Activated CD4-positive, alpha-beta memory T cell treated with anti-CD3 and anti-CD28 coated beads for 36 hours (primary cell): ENCODE measurements at places on chromosomes 11 and 22. TPM values are rescaled to one million over a fixed set of nuclear protein-coding genes. Genes with fewer than 3 reads are reported as not detected.

Gene OR5M3
- total RNA-seq, result not detected

Gene MIAT
- 52.3 TPM for total RNA-seq

Gene TRIM29
- not detected for total RNA-seq

Gene TUBGCP6
- 41.4 TPM for total RNA-seq

GRCh38 chr11:116177521-116178210, 595.1 kb downstream of the BUD13 start:
- DNase-seq, result no peak

- DNase-seq, result peak; percentile 68
Observed at GRCh38 chr22:17705951-17706900, 67.7 kb downstream of the BCL2L13 start.

DNA sequence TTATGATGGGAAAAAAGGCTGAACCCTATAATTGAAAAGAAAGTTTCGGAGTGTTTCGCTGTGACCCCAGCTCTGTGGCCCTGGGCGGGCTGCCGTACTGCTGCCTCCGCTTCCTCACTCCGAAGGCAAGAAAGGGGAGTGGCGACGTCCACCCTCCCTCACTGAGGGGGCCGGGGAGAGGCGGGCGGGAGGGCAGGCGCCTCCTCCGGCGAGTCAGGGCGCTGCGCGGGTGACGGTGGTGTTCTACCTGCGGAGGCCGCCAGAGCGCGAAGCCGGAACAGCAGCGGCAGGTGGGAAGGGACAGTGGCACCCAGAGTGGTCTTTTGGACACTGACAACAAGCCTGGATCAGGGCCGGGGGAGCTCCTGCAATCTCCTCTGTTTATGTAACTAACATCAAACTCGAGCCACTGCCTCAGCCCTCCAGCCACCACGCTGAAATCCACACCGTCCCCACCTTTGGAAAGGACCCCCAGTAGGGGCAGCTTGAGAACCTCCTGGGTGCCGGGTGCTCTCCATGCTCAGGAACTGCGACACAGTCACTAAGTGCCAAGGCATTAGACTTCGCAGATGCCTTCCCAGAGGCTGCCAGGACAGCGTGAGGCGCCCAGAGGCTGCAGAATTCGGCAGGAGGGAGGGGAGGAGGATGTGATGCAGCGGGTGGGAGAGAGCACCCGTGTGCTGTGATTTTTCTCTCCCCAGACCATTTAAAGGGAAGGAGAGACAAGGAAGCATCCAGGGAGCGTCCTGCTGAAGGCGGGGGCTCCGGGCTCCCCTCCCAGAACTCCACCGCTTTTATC, 25.5 kb downstream of the BID start:
- no peak for DNase-seq

Gene MMP13
- not detected for total RNA-seq

GRCh38 chr22:45475063-45475747, 27.5 kb upstream of the FBLN1 start:
- DNase-seq, result no peak

- DNase-seq, result no peak
Observed at GRCh38 chr11:18304745-18305144, 17.2 kb downstream of the HPS5 start.

- DNase-seq, result no peak
Observed at GRCh38 chr22:36465232-36466021, 16.0 kb downstream of the TXN2 start.

DNA sequence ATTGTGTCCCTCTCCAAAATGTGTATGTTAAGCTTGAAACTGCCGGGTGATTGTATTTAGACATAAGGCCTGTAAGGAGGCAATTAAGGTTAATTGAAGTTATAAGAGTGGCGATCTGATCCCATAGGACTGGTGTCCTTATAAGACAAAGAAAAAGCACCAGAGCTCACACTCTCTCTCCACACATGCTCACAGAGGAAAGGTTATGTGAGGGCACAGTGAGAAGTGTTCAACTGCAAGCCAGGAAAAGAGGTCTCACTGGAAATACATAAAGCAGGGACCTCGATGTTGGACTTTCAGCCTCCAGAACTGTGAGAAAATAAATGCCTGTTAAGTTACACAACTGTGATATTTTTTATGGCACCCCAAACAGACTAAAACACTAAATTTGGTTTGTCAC, 1233.8 kb upstream of the CNTN5 start:
- DNase-seq, result no peak

- DNase-seq, result no peak
Observed at GRCh38 chr22:43796567-43796966, 15.5 kb downstream of the EFCAB6 start.

Gene TMEM121B
- total RNA-seq, result 0.10 TPM

- DNase-seq, result no peak
Observed at GRCh38 chr22:24727218-24727851, 47.2 kb downstream of the PIWIL3 start.

Gene NNMT
- not detected for total RNA-seq

- DNase-seq, result no peak
Observed at GRCh38 chr22:49090853-49091135, 736.9 kb downstream of the BRD1 start.

Gene POU2AF1
- total RNA-seq, result 28.3 TPM

Gene GRAMD1B
- 36.8 TPM for total RNA-seq

GRCh38 chr11:129365816-129366215, 9.8 kb upstream of the BARX2 start:
- no peak for DNase-seq

GRCh38 chr11:63613517-63614135, 607 bp downstream of the PLAAT3 start:
- DNase-seq, result peak; percentile 58

GRCh38 chr22:38230108-38230825, 28.5 kb downstream of the MAFF start:
- DNase-seq, result peak; percentile 66

DNA sequence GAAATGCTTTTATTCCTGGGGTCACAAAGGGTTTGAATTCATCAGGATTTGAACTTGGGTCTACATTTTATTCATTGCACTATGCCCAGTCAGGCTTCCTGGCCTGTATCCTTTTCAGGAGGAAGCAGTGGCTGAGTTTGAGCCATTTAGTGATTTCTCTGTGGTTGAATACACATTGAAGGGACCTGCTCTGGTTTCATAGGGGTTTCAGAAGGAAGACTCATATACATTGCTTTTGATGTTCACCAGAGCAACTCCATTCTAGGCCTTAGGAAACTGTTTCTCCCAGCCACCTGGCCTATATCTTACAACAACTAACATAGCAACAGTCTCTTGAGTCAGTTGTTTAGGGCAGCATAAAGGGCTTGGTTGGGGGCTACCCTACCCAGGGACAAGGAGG, 165.7 kb downstream of the INSC start:
- no peak for DNase-seq

Gene TNNI2
- total RNA-seq, result not detected

Gene OR51E2
- total RNA-seq, result not detected

DNA sequence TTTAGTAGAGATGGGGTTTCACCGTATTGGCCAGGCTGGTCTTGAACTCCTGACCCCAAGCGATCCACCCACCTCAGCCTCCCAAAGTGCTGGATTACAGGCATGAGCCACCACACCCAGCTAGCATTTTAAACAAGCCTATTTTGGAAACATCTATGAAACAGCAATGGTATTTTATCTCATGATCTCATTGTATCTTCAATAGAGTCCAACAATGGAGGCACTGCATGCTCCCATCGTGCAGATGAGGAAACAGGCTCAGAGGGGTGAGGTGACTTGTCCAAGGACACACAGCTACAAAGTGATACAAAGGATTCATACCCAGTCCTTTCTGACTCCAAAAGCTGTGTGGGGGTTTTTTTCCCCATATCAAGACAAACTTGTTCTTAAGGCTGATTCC, 39.0 kb upstream of the RTL6 start:
- no peak for DNase-seq

Gene ARFIP2
- 37.8 TPM for total RNA-seq

Gene CHRM4
- not detected for total RNA-seq

Gene P2RY6
- not detected for total RNA-seq

GRCh38 chr11:62705413-62705812, 1.8 kb downstream of the BSCL2 start:
- DNase-seq, result no peak

DNA sequence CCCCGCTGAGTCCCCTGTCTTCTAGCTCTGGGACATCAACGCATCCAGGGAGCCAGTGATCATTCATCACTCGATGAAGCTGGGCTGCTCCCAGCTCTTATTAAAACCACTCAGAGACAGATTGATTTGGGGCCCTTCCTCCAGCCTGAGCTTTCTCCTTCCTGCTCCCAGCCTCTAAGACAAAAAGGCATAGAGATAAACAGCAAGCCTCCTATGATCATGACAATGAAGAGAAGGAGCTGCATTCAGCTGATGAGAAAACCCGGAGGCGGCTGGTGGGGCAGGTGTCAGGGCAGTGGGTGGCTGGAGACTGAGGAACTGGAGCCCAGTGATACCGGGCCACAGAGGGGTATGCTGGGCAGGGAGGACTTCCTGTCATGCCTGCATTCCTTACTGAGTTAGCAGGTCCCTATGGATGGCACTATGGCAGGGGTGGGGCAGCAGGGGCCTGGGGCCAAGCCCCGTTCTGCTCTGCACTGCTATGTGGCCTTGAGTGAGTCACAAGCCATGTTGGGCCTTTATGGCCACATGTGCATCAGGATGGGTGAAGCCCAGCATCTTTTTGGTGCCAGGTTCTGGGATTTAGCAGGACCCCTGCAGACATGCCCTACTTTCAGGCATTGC, 20.2 kb downstream of the PVALB start:
- no peak for DNase-seq

DNA sequence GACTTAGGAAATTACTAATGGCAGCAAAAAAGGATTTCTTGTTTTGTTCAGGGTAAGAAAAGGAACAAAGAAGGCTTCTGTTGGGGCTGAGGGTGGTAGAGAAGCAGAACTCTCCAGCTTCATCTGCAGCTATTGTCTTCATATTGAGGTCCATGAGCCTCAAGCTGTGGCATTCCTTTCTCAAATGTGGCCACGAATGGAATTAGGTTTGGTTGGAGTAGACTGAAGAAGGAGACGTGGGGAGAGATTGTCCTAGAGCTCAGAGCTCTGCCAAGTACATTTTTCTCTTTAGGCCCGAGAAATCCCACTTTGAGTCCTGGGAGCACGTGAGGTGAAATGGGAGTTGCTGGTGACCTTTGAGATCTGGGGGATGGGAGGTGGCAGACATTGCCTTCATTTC, 25.8 kb upstream of the MYOD1 start:
- DNase-seq, result no peak

DNA sequence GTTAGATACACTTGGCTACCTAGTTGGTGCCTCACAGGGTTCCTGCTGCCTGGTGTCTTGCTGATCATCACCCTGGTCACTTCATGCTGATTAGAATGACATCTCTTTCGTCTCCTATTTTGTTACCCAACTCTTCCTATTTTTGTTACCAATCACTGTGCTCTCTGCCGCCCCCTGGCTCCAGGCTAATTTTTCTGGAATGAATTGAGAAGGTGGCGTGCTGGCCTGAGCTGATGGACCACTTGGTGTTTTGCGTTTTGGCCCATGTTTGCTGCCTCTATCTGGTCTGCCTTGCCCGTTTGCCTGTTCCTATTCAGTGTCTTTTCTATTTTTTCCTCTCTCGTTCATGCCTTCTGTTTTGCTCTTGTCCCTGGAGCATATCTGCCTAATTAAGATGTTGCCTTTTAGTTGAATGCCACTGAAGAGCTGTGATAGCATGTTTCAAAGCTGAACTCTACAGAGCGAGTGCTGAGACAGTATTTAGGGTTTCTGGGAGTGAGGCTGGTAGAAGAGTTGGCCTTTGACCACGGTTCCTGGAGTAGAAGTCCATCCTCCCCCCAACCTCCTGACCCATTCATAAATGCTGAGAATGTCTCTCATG, 5.9 kb upstream of the ATF4 start:
- DNase-seq, result peak; percentile 67

DNA sequence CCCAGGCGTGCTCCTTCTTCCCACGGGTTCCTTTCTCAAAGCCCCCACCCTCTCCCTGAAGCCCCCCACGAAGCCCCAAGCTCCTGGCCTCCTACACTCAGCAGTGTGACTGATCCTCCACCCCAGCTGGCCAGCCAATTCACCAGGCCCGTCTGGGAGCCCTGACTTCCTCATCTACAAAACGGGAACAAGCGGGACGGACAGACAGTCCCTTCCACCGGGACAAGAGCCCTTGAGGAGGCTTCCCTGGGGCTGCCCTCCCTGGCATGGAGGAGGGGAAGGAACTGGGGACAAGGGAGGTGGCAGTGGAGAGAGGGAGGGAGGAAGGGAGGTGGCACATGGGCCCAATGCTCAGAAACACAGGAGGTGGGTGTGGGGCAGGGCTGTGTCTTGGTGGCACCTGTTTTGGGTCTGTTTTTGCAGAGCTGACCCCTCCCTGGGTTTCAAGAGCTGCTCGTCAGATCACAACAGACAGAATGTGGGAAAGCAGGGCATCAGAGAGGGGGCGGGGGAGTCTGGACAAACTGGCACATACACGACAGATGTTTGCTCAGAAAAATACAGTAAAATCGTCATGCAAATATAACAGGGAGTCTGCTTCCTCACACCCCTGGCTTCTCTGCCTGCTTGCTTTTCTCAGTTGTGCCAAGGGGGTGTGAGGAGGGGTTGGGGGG, 56.8 kb downstream of the ELFN2 start:
- DNase-seq, result no peak

Gene INSC
- 0.36 TPM for total RNA-seq

- peak; percentile 68 for DNase-seq
Observed at GRCh38 chr22:33302049-33302545, 243.9 kb upstream of the SYN3 start.

GRCh38 chr11:74035264-74035663, 26.4 kb upstream of the UCP3 start:
- no peak for DNase-seq

GRCh38 chr11:62295504-62295903, 3.4 kb downstream of the SCGB1D4 start:
- peak; percentile 51 for DNase-seq

Gene SHISAL1
- not detected for total RNA-seq

Gene C11orf87
- total RNA-seq, result not detected

DNA sequence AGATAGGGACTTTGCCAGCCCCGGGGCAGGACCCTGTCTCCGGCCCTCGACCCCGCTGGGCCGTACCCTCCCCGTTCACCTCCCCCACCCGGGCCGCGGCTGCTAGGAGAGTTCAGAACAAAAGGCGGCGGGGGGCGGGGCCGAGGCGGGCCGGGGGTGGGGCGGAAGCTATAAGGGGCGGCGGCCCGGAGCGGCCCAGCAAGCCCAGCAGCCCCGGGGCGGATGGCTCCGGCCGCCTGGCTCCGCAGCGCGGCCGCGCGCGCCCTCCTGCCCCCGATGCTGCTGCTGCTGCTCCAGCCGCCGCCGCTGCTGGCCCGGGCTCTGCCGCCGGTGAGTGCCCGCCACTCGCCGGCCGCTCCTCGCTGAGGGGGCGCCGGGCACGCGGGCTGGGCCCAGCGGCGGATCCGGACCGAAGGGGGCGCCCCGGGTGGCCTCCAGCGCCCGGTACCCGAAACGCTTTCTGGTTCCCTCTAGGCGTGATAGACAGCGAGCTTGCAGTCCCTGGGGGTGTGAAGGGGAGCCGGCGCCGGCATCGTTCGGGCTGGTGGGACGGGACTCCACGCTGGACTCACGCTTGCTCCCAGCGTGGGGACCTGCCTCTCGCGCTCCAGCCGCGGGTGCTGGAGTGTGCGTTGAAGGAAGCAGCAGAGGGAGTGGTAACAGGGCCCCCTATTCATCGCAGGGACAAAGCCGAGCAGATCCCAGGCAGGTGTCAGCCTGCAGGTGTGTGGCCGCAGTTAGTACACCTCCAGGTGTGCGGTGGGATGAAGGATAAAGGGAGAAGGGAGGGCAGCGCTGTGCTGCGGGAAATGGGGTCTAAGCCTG, at the start of gene MMP11:
Gene MMP11, plus strand, starts transcription at position 201 of the 825 bp plus-strand sequence. Its CDS starts 22 bp downstream, at position 223.
- peak; percentile 58 for DNase-seq

GRCh38 chr22:19621373-19622060, 92.8 kb upstream of the SEPTIN5 start:
- DNase-seq, result no peak

Gene GAL3ST3
- total RNA-seq, result not detected

GRCh38 chr22:47727641-47728040, 965.2 kb downstream of the TBC1D22A start:
- DNase-seq, result no peak

GRCh38 chr22:23400286-23400981, 179.7 kb downstream of the IGLL1 start:
- no peak for DNase-seq
